T47D (cell line): ENCODE measurements at places on chromosomes 5 and 9.
A peak's percentile ranks its signal among the peaks of the same experiment; 100 is the strongest.

GRCh38 chr9:35732800-35733541 lies 505 bp downstream of the CREB3 start:
- peak; percentile 29 for DNase-seq

DNA sequence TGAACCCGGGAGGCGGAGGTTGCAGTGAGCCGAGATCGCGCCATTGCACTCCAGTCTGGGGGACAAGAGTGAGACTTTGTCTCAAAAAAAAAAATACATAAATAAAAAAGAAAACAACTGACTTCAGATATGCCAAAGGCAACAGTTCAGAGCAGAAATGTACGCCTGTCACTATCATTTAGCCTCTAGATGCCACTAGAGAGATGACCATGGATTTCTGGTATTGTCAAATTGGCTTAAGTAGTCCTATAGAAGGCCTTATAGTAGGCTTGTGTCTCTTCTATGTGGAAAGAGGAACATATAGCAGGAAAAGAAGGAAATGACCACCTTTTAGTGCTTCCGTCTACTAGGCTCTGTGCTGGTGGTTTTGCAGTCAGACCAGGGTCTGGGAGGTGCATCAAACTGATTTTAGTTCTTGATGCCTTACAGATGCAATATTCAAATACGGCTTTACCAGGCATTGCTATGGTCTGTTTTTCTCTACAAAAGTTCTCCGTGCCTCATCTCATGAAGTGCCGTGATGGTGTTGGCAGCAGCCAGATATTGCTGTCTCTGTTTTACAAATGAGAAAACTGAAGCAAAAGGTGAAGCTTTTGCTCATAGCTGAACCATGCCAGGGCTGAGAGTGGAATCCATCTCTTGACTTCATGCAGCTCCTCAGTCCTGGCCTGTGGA lies 17.2 kb downstream of the AGXT2 start:
- DNase-seq: peak; percentile 57

DNA sequence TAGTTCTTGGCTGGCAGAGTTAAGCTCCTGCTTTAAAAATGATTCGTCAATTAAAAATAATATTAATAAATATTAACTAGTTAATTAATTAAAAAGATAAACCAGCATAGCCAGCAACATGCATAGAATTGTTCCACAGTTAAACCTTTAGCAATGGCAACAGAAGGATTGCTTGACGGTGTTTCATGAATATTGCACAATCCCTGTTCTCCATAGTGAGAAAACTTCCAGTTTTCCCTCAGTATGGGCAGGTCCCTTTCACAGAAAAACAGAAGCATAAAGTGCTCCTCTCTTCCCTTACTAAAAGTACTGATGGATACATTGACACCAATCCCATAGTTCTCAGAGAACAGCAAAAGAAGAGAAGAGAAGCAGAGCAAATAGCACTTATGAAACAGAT lies 71.4 kb upstream of the CAST start:
- no peak for DNase-seq

DNA sequence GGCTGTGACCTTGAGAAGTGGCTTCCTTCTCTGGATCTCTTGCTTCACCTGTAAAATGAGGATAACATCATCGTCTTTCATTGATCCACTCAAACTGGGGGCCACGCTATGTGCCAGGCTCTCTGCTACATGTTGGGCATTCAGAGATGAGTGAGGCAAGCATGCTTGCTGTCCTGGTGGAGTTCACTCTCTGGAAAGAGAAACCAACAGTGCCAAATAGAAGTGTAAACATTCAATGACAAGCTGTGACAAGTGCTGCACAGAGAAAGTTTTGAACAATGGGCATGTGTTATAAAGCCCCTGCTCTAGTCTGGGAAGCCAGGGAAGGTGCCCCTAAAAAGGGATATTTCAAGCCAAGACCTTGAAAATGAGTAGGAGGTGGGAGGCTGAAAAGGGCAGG lies 50.9 kb upstream of the AFAP1L1 start:
- no peak for DNase-seq

- DNase-seq: no peak
Observed at GRCh38 chr9:98031169-98031568, 25.4 kb upstream of the NANS start.

DNA sequence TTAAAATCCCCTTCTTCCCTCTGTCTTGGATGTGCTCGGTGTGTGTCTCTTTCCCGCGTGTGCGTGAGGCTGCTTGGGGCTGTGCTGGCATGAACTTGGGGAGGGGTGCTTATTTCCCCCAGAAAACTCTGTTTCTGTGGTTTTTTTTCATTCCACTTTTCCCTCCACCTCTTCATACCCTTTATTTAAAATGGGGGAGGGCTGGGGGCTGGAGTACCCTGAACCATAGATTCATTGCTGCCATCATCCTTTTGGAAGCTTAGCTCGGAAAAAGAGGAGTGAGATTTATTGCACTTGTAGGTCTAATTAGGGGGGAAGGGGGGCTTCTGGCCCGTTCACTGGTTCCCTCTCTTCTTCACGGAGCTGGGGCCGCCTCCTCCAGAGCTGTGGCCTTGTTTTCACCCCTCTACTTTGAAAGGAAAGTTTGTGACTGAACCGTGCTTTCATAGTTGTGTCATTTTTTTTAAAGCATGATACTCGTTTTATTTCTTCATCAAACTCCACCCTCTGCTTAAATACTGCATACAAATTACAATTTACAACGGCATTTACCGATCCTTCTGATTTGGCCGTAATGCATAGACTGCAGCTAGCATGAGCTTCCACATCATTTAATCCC lies 2.9 kb downstream of the NR2F1 start:
- no peak for DNase-seq

GRCh38 chr5:13227513-13227912 lies 717.0 kb downstream of the DNAH5 start:
- DNase-seq: no peak

DNA sequence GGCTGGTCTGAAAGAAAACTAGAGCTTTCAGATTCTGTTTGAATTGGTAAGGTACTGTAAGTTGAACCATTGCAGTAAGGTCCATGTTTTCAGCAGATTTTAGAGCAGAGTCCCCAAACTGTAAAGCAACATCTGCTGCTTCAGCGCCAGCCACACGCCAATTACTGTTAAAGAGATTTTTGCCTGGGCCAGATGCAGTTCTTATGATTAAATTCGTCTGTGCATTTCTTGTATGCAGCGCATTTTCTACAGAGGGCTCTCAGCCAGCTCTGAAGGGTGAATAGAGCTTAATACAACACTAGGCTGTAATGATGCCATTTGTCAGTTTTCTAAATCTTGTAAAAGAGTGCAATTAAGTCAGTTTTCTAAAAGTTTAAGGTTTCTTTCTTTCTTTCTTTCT lies 246.3 kb downstream of the COX7C start:
- no peak for DNase-seq

DNA sequence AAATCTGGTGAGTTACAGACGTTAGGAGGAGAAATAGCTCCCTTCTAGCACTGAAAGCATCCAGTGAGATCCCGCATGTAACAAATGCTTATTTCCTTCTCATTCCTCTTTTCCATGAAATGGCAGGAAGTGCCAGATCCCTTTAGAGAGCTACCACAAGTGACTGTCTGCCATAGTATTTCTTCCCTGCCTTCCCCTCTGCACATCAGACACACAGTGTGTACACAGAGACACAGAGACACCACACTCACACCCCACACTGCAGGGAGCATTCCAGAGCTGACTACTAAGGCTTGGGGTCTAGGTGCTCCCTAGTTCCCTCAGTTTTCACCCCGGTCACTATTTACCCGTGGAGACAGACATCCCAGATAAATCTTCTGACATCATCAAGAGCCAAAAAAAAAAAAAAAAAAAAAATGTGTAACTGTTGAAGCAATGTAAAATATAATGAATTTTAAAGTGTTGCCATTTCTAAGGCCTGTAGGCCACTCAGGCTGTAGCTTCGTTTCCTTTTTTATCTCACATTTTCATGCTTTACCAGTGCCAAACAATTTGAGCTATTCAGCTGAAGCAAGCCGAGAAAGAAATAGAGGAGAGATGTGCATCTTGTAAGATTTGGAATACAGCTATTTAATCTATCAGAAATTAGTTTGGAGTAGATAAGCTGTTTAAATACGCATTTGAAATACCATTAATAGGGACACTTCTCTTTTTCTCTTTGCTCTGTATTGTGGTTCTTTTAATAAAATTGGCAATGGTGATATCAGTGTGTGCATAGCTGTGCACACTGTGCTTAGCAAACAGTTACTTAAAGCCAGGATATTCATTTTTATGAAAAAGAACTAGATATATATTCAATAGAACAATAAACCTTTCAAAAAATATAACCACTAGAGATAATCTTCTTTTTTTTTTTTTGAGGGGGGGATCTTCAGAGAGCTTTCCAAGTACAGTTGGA lies 405.5 kb downstream of the PDE4D start:
- DNase-seq: no peak
